ENCODE measurements at places on chromosomes 13 and 19. TPM values are rescaled to one million over a fixed set of nuclear protein-coding genes. Genes with fewer than 3 reads are reported as not detected.

GIPC3 gene
- total RNA-seq, result under 0.01 TPM

PCDH20 gene
- total RNA-seq, result not detected

KLHL1 gene
- total RNA-seq, result not detected

DNA sequence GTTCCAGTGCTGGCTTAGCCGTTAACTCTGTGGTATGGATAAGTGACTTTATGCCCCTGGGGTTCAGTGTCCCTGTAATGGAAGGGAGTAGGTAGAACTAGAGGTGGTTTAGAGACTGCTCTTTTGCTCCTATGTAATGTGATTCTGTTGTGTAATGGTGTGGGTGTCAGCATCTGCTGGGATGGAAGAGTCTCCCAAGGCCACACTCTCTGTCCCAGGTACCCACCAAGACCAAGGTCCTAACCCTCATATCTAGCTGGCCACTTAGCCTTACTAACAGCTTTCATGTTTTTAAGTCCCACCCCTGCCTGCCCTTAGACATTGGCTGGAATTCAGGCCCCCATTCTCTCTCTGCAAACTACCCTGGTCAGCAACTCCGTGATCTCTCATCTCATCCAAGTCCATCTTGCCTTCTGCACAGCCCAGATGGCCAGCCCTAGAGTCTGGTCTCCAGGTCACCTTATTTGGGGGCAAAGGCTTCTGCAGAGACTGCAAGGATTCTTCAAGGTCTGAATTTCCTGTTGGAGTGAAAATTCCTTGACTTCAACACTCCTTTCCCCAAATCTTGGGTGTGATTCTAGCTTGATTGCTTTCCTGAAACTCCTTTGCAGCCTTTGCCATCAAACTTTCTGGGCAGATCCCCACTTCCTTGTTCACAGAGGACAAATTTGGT is 48.4 kb downstream of the SERP2 start:
- no peaks in the 10 kb centered on the region for H3K36me3 ChIP-seq
- DNase-seq, result no peak
- H3K4me3 ChIP-seq, result no peak overlapping the region
- no peak overlapping the region for H3K27ac ChIP-seq
- peaks cover 7% of the 10 kb centered on the region for H3K27me3 ChIP-seq

- H3K4me3 ChIP-seq, result no peak overlapping the region
- DNase-seq, result peak; percentile 19
- peaks cover 50% of the 10 kb centered on the region for H3K27me3 ChIP-seq
These were observed 27.0 kb upstream of the CEACAM1 start for GRCh38 chr19:42555317-42555716.

GRCh38 chr13:111868716-111869115 is 198.2 kb upstream of the SOX1 start:
- H3K36me3 ChIP-seq, result no peaks in the 10 kb centered on the region
- H3K27me3 ChIP-seq, result no peaks in the 10 kb centered on the region
- no peaks in the 10 kb centered on the region for H3K4me1 ChIP-seq
- no peak for DNase-seq

GRCh38 chr19:45492627-45493470 is 4.0 kb downstream of the RTN2 start:
- peaks cover 21% of the 10 kb centered on the region for H3K27me3 ChIP-seq
- H3K4me3 ChIP-seq, result peak overlapping the region; percentile 79
- no peak overlapping the region for H3K27ac ChIP-seq
- peak; percentile 97 for DNase-seq
- peaks cover 14% of the 10 kb centered on the region for H3K4me1 ChIP-seq

DNA sequence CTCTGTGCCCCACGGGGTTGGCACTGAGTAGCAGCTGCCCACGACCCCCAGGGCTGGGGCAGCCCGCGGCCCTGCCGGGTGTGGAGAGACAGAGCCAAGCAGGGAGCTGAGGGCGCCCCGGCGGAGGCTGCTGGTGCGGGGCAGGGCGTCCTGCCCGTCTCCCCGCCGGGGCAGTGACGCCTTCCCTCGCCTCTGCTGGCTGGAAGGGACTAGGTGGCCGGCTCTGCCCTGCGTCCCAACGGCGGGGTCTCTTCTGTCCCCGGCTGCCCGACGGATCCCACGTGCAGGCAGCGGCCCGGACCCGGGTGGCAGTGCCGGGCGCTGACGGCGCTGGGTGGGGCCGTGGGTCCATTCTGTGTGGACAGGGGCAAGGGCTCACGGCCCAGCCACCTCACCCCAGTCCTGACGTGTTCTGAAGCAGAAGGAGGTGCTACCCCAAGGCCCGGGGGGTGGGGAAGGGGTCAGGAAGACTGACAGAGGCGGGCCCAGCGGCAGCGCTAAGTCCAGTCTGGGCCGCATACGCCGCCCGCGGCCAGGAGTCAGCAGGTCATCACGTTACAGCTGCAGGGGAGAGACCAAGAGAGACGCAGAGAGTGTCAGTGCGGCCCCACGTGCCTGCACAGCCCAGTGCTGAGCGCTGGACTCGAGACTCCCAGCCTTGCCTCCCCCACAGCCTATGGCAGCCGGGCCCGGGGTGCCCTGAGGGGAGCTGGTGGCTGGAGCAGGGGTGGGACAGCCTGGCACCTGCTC is 15.1 kb upstream of the PLPP2 start:
- H3K36me3 ChIP-seq, result peaks cover 17% of the 10 kb centered on the region
- peak; percentile 65 for DNase-seq
- H3K4me3 ChIP-seq, result no peak overlapping the region

DNA sequence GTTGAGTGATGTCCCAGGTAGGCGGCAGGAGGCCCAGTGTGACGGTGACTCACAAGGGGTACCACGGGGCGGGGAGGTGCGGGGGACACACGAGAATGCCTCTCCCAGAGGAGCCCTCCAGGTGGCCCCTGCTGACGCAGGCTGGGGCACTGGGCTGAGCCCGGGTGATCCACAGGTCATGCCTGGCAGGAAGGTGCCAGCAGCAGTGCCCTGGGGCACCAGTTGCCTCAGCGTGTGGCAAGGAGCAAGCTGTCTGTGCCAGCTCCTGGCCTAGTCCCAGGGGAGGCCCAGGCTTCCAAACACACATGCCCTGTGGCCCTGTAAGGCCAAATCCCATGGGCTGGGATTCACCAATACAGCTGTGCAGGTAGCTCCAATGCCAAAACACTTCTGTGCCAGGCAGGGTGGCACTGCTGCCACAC is 28.0 kb downstream of the AKT2 start:
- H3K4me3 ChIP-seq, result no peak overlapping the region
- DNase-seq, result no peak
- H3K27ac ChIP-seq, result no peak overlapping the region
- no peaks in the 10 kb centered on the region for H3K4me1 ChIP-seq
- peaks cover 40% of the 10 kb centered on the region for H3K36me3 ChIP-seq

GRCh38 chr19:46441866-46442265 is 13.1 kb upstream of the PNMA8C start:
- H3K4me3 ChIP-seq, result no peak overlapping the region
- no peaks in the 10 kb centered on the region for H3K36me3 ChIP-seq
- no peaks in the 10 kb centered on the region for H3K27me3 ChIP-seq
- H3K4me1 ChIP-seq, result peaks cover 6% of the 10 kb centered on the region
- no peak for DNase-seq
- H3K27ac ChIP-seq, result no peak overlapping the region

- H3K27ac ChIP-seq, result no peak overlapping the region
- peaks cover 2% of the 10 kb centered on the region for H3K27me3 ChIP-seq
- no peak overlapping the region for H3K4me3 ChIP-seq
- no peaks in the 10 kb centered on the region for H3K4me1 ChIP-seq
- DNase-seq, result peak; percentile 18
- H3K36me3 ChIP-seq, result no peaks in the 10 kb centered on the region
These were observed 62.4 kb downstream of the SERTM1 start for GRCh38 chr13:36736119-36736726.

- no peak overlapping the region for H3K27ac ChIP-seq
- no peak for DNase-seq
These were observed 40.8 kb downstream of the TNFRSF19 start for GRCh38 chr13:23610966-23611491.
